ENCODE measurements at places on chromosomes 5 and 9.

- DNase-seq, result no peak
These were observed 139.8 kb downstream of the GAS1 start for GRCh38 chr9:86807367-86807976.

- DNase-seq, result no peak
These were observed 66.1 kb upstream of the STK32A start for GRCh38 chr5:147168578-147169327.

- no peak for DNase-seq
These were observed 150.9 kb downstream of the ADGRV1 start for GRCh38 chr5:90709323-90710155.

DNA sequence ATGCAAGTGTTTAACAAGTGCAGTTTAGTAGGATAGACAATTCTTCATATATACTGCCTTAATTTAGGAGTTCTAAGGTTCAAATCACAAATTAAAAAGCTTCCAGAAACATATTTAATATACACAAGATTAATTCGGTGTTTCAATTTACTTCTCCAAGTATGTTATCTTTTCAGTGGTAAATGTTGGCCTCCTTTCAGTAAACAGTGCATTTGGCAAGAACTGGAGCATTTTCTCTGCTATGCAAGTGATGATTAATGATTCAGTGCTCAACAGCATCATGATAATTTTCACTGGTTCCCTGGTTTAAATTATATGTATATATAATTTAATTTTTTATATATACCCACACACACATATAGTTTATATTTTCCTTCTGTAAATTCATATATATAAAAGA lies 541.7 kb downstream of the EFNA5 start:
- DNase-seq, result no peak

DNA sequence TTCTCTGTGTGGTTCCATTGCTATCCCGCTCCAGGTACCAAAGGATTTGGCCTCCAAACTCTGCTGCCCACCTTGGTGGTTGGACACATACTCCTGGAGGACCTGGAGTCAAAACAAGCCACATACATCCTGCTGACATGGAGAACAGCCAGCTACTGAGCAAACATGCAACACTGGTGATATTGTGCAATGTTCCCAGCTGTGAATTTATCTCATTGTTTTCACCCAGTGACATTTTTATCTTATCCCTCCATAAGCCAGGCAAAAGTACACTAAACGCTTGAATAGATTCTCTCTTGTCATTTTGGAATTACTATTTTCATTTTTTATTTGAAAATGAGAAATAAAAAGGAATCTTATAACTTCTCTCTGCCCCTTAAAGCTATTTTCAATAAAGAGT lies 11.1 kb upstream of the CTSL start:
- DNase-seq, result no peak

DNA sequence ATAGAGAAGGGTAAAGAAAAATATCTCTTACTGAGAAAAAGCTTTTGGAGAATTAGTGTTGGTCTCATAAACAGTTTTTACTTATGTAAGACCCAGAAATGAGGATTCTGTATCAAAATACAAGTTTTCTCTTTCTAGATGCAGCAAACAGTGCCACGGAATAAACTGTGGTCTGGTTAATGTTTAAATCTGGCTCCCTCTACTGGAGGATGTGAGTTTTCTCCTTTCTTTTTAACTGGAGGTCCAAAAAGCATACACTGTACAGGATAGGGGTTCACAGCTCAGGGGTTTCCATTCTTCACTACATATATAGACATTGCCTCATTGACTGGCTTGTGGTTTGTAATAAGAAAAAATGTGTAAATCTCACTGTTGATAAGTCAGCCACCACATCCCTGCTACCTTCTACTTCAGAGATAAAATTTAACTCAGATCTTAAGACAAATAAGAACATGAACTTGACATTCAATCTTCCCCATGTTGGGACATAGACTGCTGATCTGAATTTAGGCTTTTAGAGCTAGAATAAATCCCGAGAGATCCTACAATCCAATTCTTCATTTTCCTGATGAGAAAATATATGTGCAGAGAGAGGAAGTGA lies 98.9 kb downstream of the CFAP95 start:
- DNase-seq, result no peak

DNA sequence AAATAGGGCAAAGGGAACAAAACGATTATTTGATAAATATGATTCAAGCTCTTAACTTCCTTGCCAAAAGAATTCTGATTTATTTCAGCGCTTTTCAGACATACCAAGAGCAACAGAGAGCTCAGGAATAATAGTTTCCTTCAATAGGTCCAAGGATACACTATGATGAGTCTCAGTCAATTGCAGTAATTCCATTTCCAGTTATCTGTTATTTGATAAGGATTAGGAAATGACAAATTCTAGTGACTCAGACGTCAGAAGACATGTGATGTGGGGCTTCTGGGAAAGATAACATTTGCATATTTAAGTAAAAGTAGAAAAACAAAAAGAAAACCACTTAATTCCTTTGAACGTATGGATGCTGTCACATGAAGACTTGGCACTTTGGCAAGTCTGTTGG lies 1250.8 kb upstream of the CDH18 start:
- no peak for DNase-seq
